Naive thymus-derived CD4-positive, alpha-beta T cell (primary cell): ENCODE measurements at places on chromosomes 5 and 9. TPM values are rescaled to one million over a fixed set of nuclear protein-coding genes. Genes with fewer than 3 reads are reported as not detected.

- H3K36me3 ChIP-seq: no peaks in the 10 kb centered on the region
- H3K4me3 ChIP-seq: no peak overlapping the region
- no peaks in the 10 kb centered on the region for H3K27me3 ChIP-seq
- no peak for DNase-seq
- no peaks in the 10 kb centered on the region for H3K4me1 ChIP-seq
Observed at GRCh38 chr5:158409507-158409906, 550.6 kb upstream of the CLINT1 start.

DNA sequence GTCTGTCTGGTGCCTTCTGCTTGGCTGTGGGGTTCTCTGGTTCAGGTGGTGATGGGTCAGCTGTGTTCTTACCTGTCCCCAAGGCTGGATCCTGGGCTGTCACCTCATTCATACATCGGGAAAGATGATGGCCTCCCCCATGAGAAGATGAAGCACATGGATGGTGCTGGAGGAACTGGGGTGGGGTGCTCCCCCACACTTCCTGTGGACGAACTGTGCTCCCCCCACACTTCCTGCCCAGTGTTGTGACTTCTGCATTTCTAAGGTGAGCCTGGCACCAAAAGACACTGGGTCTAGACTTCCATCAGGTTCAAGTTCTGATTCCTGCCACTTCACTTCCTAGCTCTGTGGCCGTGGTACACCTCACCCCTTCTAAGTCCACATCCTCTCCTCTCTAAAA is 4.3 kb upstream of the SURF6 start:
- H3K4me1 ChIP-seq: peaks cover 21% of the 10 kb centered on the region
- no peak for DNase-seq
- no peaks in the 10 kb centered on the region for H3K27me3 ChIP-seq

DNA sequence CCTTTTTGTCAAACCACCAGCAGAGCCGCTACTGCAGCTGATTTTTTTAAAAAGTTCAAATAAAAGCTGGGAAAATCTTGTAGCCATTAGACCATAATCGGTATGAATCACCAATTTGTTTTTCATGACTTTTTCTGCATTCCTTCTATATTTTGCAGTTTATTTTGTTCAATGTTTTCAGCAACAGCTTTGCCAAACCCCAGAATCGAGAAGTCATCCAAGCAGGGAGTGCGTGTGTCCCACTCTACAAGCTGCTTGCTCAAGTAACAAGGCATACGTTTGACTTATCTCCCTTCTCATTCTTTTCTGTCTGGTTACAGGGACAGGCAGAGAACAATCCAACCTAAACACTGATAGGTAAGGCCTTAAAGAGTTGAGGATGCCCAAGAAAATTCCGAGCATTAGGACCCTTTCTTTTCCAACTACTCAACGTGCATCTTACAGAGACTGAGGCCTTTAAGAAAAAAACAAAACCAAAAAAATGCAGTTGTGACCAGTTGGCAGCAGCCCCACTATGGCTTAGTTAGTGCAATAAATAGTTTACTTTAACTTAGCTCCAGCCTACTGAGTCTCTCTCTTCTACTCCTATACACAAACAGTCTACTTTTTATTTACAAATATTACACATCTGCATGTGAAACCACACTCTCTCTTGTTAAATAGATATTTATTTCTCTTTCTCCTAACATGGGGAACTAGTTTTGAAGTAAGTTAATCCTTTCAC is 134.7 kb upstream of the SLIT3 start:
- no peak overlapping the region for H3K4me3 ChIP-seq
- H3K27me3 ChIP-seq: peaks cover 3% of the 10 kb centered on the region
- no peaks in the 10 kb centered on the region for H3K36me3 ChIP-seq
- H3K4me1 ChIP-seq: no peaks in the 10 kb centered on the region
- no peak for DNase-seq

GRCh38 chr5:89036166-89036565 is 153.2 kb upstream of the MEF2C start:
- no peak for DNase-seq
- H3K36me3 ChIP-seq: no peaks in the 10 kb centered on the region
- H3K4me1 ChIP-seq: no peaks in the 10 kb centered on the region
- no peaks in the 10 kb centered on the region for H3K27me3 ChIP-seq

GRCh38 chr5:64773533-64773932 is 4.8 kb downstream of the CWC27 start:
- H3K27me3 ChIP-seq: no peaks in the 10 kb centered on the region
- H3K4me3 ChIP-seq: no peak overlapping the region
- peaks cover 18% of the 10 kb centered on the region for H3K36me3 ChIP-seq
- no peak overlapping the region for H3K27ac ChIP-seq
- peaks cover 18% of the 10 kb centered on the region for H3K4me1 ChIP-seq

GRCh38 chr9:119003201-119003611 is 366.0 kb downstream of the BRINP1 start:
- no peak overlapping the region for H3K4me3 ChIP-seq
- H3K27me3 ChIP-seq: no peaks in the 10 kb centered on the region
- no peak overlapping the region for H3K27ac ChIP-seq
- no peak for DNase-seq

- no peaks in the 10 kb centered on the region for H3K4me1 ChIP-seq
- H3K36me3 ChIP-seq: no peaks in the 10 kb centered on the region
- DNase-seq: no peak
- H3K4me3 ChIP-seq: no peak overlapping the region
- H3K27ac ChIP-seq: no peak overlapping the region
Observed at GRCh38 chr9:98900244-98900643, 43.5 kb upstream of the COL15A1 start.

DNA sequence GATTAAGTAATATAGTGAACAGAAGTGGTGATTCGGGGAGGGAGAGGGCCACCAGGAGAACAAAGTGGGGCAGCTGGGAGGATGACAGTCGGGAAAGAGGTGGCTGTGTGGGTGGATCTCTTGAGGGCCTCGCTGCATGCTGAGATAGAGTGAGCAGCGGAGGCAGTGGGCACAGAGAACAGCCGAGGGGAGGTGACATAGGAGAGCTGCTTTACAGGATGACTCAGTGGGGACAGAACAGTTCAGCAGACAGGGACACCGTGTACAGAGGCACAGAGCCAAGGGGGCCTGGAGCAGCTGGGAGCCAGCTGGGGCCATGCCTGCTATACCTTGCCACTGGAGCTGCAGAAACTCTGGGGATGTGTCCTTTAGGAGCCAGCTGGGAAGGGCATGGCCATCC is 273.9 kb downstream of the GADD45G start:
- no peak for DNase-seq
- H3K27ac ChIP-seq: no peak overlapping the region
- no peaks in the 10 kb centered on the region for H3K36me3 ChIP-seq
- H3K4me3 ChIP-seq: no peak overlapping the region

GRCh38 chr9:2023042-2023441 is 7.9 kb downstream of the SMARCA2 start:
- no peaks in the 10 kb centered on the region for H3K27me3 ChIP-seq
- H3K4me1 ChIP-seq: peaks cover 90% of the 10 kb centered on the region
- H3K36me3 ChIP-seq: no peaks in the 10 kb centered on the region
- H3K4me3 ChIP-seq: peak overlapping the region; percentile 37
- peak overlapping the region; percentile 14 for H3K27ac ChIP-seq

GRCh38 chr5:483434-484140 is 40.6 kb downstream of the EXOC3 start:
- H3K27me3 ChIP-seq: no peaks in the 10 kb centered on the region
- no peak overlapping the region for H3K4me3 ChIP-seq
- DNase-seq: no peak
- no peaks in the 10 kb centered on the region for H3K36me3 ChIP-seq
- H3K4me1 ChIP-seq: no peaks in the 10 kb centered on the region

GRCh38 chr5:2133080-2133479 is 250.4 kb upstream of the IRX4 start:
- no peak overlapping the region for H3K27ac ChIP-seq
- H3K36me3 ChIP-seq: no peaks in the 10 kb centered on the region
- H3K4me3 ChIP-seq: no peak overlapping the region
- H3K27me3 ChIP-seq: no peaks in the 10 kb centered on the region
- no peaks in the 10 kb centered on the region for H3K4me1 ChIP-seq

GRCh38 chr9:73643379-73644013 is 491.8 kb downstream of the ANXA1 start:
- H3K4me1 ChIP-seq: no peaks in the 10 kb centered on the region
- DNase-seq: no peak
- no peak overlapping the region for H3K27ac ChIP-seq
- H3K4me3 ChIP-seq: no peak overlapping the region

DNA sequence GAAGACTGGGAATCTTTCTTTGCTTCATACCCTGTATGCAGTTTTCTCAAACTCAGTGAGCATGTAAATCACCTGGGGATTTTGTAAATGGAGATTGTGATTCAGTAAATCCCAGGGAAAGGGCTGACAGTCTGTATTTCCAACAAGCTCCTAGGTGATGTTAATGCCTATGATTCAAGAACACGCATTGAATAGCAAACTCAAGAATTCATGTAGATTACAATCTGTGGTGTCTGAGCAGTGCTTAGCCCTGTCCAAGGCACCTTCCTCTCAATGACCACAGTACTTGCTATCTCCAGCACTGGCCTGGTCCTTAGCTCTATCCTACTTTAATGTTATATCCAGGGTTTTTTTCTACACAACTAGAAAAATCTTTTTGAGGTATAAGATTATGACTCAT is 721.4 kb upstream of the MEF2C start:
- H3K36me3 ChIP-seq: no peaks in the 10 kb centered on the region
- H3K27me3 ChIP-seq: no peaks in the 10 kb centered on the region
- H3K4me3 ChIP-seq: no peak overlapping the region
- DNase-seq: no peak
- H3K27ac ChIP-seq: no peak overlapping the region

DNA sequence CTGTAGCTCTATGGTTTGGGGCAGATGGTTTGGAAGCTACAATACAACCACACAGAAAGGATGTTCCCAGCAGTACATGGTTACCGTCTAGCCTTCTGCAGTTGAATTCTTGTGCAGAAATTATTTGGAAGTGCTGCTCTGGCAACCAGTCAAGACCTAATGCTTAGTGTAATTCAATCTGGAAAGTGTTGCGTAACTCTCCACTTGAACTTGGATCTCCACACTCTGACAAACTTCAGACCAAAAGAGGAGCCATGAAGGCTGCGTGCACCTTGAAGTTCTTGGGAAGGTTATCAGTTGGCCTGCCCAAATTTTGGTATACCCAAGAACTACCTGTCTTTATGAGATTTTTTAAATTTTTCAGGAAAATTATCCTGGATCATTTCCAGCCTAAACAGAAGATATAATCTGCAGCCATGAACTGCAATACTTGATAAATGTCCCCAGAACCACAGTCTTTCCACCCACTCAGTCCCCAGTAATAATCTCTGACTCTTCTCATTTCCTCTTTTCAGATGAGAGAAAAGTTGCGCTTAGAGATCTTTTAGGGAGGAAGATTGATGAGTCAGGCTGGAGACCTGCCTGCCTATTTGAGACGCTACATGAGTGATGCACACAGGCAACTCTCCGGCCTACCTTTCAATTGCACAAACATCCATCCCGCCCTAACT is 159.9 kb downstream of the FANCC start:
- no peaks in the 10 kb centered on the region for H3K36me3 ChIP-seq
- no peak for DNase-seq
- H3K27ac ChIP-seq: no peak overlapping the region
- H3K4me3 ChIP-seq: no peak overlapping the region
- H3K27me3 ChIP-seq: no peaks in the 10 kb centered on the region
- no peaks in the 10 kb centered on the region for H3K4me1 ChIP-seq

DNA sequence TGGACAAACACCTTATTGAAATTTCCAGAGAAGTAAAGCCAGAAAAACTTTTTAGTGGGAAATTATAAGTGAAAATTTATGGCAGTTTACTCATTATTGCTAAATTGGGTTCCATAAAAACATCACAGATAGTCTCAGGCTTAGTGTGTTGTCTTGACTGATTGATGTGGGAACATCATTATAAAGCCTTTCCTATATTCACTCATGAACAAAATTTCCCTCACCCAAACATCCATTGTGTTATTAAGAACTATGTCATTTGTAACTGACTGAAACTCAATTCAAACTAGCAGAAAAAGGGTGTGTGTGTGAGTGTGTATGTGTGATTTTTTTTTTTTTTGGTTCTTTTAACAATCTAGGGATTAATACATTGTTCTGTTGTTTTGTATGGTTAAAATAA is 143.7 kb upstream of the SEMA6A start:
- no peak for DNase-seq
- no peaks in the 10 kb centered on the region for H3K36me3 ChIP-seq
- H3K27ac ChIP-seq: no peak overlapping the region
- no peak overlapping the region for H3K4me3 ChIP-seq

- H3K4me3 ChIP-seq: no peak overlapping the region
- no peak overlapping the region for H3K27ac ChIP-seq
- H3K4me1 ChIP-seq: no peaks in the 10 kb centered on the region
- H3K27me3 ChIP-seq: no peaks in the 10 kb centered on the region
- no peak for DNase-seq
Observed at GRCh38 chr5:123107343-123108244, 18.6 kb downstream of the PRDM6 start.

GRCh38 chr9:119662329-119662728 is 293.1 kb upstream of the BRINP1 start:
- H3K27me3 ChIP-seq: no peaks in the 10 kb centered on the region
- H3K27ac ChIP-seq: no peak overlapping the region
- H3K4me3 ChIP-seq: no peak overlapping the region
- H3K36me3 ChIP-seq: no peaks in the 10 kb centered on the region
- no peaks in the 10 kb centered on the region for H3K4me1 ChIP-seq

GRCh38 chr5:13189532-13189931 is 755.0 kb downstream of the DNAH5 start:
- DNase-seq: no peak
- no peaks in the 10 kb centered on the region for H3K27me3 ChIP-seq
- H3K36me3 ChIP-seq: no peaks in the 10 kb centered on the region
- H3K4me1 ChIP-seq: no peaks in the 10 kb centered on the region
- H3K27ac ChIP-seq: no peak overlapping the region
- H3K4me3 ChIP-seq: no peak overlapping the region

DNA sequence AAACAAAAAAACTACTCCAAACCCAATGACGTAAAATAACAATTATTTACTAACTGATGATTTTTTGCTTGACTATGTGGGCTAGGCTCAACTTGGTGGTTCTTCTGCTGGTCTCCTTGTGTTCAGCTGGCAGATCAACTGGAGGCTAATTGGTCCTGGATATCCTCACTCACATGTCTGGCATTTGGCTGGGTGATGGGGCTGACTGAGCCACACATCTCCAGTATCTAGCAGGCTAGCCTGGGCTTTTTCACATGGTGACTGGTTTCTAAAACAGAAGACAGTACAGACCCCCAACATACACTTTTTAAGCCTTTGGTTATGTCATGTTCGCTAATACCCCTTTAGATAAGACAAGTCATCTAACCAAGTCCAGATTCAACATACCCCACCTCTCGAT is 104.7 kb upstream of the PRRC1 start:
- no peaks in the 10 kb centered on the region for H3K4me1 ChIP-seq
- no peaks in the 10 kb centered on the region for H3K27me3 ChIP-seq
- H3K4me3 ChIP-seq: no peak overlapping the region
- no peak overlapping the region for H3K27ac ChIP-seq
- no peaks in the 10 kb centered on the region for H3K36me3 ChIP-seq
- no peak for DNase-seq

- no peak overlapping the region for H3K4me3 ChIP-seq
- no peak for DNase-seq
- no peaks in the 10 kb centered on the region for H3K27me3 ChIP-seq
- no peaks in the 10 kb centered on the region for H3K36me3 ChIP-seq
Observed at GRCh38 chr9:93869863-93870262, 85.3 kb downstream of the BARX1 start.

GRCh38 chr5:151964471-151964870 is 39.8 kb upstream of the GLRA1 start:
- H3K27ac ChIP-seq: no peak overlapping the region
- H3K27me3 ChIP-seq: no peaks in the 10 kb centered on the region
- H3K36me3 ChIP-seq: no peaks in the 10 kb centered on the region
- no peak overlapping the region for H3K4me3 ChIP-seq
- DNase-seq: no peak

The DRD1 gene
- not detected for total RNA-seq

The HK3 gene
- 1.4 TPM for total RNA-seq

The KCTD16 gene
- total RNA-seq: not detected

The INSL6 gene
- not detected for total RNA-seq

The IL17B gene
- total RNA-seq: not detected

The CDC20B gene
- 0.28 and 0.44 TPM in 2 replicates for total RNA-seq

The PCDHGA3 gene
- not detected for total RNA-seq
